ENCODE measurements at places on chromosomes 1 and 21.

DNA sequence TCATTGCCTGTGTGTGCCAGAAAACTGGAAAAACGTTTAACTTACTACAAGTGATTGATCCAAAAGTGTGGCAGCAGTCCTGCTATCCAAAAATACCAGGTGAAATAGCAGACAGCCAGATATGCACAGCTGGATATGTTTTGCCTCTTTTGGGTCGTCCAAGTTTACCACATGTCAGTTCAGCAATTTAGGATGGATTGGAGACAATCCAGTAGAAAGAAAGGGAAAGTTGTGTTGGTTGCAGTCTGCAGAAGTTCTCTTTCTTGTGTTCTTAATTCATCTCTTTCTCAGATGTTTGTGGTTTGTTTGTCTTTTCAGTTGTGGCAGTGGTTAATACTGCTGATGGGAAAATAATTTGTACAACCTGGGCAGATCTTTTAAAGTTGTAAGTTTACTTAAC, 645.0 kb downstream of the PTPRC start:
- DNase-seq = no peak

GRCh38 chr1:98766255-98766654, 104.7 kb downstream of the SNX7 start:
- DNase-seq = no peak

DNA sequence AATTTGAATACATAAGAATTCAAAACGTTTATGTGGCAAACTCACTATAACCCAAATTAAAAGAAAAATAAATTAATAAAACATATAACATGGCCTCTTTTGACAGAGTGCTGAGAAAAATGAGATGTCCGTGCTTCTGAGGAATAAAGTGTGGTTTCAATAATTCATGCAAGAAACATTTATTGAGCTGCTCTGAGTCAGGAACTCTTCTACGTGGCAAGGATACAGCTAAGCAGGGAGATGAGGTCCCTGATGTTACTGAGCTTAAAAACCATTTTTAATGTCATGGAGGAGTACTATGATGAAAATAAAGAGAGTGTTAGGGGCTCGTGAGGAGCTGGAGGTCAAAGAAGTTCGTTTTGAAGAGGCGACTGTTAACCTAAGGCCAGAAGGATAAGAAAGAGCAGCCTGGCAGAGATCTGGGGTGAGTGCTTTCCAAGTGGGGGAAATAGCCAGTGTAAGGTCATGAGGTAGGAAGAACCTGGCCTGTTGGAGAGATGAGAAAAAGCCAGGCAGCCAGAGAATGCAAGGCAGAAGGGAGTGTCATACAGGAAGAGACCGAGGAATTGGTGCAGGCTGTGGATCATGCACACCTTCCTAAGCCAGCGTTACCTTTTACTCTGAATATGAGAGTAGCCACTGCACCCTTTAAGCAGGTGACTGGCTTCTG, 182.2 kb upstream of the DUSP10 start:
- DNase-seq = no peak

GRCh38 chr1:41401899-41402298, 40.7 kb downstream of the FOXO6 start:
- DNase-seq = no peak

DNA sequence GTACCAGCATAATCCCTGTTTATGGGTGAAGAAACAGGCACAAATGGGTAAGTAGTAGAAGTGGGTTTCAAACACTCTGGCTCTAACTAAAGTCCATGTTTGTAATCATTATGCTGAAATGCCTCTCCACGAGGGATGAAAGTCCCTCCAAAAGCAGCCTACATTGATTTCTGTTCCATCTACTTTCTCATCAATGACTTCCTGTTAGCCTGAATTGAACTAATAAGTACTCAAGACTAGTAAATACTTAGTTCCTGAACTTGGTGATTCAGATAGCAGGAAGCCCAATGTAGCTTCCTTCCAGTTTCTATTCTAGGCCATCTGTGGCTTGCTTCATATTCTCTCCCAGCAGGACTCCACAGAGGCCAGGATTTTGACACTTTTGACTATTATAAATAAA, 11.3 kb upstream of the BACH1 start:
- no peak for DNase-seq

- peak; percentile 4 for DNase-seq
Measured at GRCh38 chr1:211643324-211644212, 31.9 kb downstream of the NEK2 start.
